ENCODE measurements at places on chromosomes 3 and 15.

DNA sequence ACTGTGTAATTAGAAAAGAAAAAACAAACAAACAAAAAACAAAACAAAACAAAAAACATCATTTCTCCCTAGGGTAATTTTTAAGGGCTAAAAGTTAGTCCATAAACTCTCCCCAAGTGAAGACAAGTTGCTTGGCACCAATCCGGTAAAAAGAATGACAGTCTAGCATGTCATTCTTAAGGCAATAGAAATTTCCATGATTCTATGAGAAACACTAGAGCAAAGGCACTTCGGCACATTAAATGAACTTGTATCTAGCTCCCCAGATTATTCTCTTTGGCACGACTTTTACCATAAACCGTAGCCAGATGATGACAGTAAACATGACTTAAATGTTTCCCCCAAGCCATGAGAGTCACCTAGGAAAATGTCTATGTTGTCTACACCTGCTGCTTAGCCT is 10.1 kb downstream of the COL8A1 start:
- H3K27me3 ChIP-seq = no peaks in the 10 kb centered on the region
- peaks cover 13% of the 10 kb centered on the region for H3K4me1 ChIP-seq
- H3K4me3 ChIP-seq = no peak overlapping the region
- H3K27ac ChIP-seq = no peak overlapping the region
- DNase-seq = no peak
- H3K36me3 ChIP-seq = no peaks in the 10 kb centered on the region

- no peaks in the 10 kb centered on the region for H3K36me3 ChIP-seq
- H3K27me3 ChIP-seq = no peaks in the 10 kb centered on the region
- H3K4me3 ChIP-seq = no peak overlapping the region
- H3K4me1 ChIP-seq = no peaks in the 10 kb centered on the region
Measured at GRCh38 chr3:141011997-141012262, 39.2 kb upstream of the SPSB4 start.

DNA sequence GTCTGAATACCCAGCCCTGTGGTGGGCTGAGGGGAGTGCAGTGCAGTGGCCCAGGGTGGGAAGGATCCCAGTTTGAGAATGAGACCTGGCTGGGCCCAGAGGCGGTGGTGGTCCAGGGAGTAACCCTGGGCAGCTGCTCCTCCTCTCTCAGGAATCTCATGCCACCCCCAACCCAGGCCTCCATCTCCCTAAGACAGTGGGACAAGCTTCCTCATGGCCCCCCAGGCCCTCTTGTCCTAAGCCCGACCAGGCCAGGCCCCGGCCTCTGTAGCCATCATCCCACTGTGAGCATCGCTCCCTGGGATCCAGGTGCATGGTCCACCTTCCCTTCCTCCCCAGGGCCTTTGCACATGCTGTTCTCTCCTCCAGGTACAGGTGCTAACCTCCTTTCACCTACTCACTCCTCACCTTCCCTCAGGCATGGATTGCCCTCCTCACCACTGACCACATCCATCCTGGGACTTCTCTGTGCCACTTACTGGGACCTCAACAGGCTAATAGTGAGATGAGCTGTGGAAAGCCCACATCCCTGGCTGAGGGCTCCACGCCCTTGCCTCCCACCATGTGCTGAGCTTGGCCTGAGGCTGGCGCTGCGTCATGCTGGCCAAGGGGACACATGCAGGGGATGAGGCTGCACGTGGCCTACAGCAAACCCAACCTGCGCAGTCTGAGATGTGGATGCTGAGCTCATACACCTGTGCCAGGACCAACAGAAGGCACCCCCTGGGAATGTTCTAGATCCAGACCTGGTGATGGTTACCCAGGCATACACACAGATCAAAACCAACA is 9.9 kb downstream of the CHDH start:
- no peaks in the 10 kb centered on the region for H3K4me1 ChIP-seq
- no peaks in the 10 kb centered on the region for H3K36me3 ChIP-seq
- DNase-seq = no peak
- H3K4me3 ChIP-seq = no peak overlapping the region

DNA sequence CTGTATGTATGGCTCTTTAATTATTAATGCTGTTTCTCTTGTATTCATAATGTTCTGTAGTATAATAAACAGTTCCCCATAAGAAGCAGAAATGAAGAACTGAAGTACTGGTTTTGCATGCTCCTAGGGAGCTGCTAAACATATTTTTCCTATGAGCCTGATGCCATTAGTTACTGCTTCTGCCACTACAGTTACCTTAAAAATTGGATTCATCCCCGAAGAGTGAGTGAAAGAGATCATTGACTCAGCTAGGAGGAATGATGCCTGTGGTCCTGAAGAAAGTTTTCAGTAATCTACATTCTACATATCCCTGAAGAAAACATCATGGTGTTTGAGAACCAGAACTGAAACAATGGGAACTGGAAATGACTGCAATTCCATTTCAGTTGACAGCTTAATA is 37.1 kb upstream of the ST3GAL6 start:
- H3K36me3 ChIP-seq = no peaks in the 10 kb centered on the region
- H3K4me1 ChIP-seq = no peaks in the 10 kb centered on the region
- no peak for DNase-seq
- H3K27me3 ChIP-seq = no peaks in the 10 kb centered on the region
- H3K4me3 ChIP-seq = no peak overlapping the region
- no peak overlapping the region for H3K27ac ChIP-seq

- H3K27me3 ChIP-seq = no peaks in the 10 kb centered on the region
- DNase-seq = no peak
- peak overlapping the region; percentile 80 for H3K4me3 ChIP-seq
- H3K36me3 ChIP-seq = no peaks in the 10 kb centered on the region
- H3K27ac ChIP-seq = peak overlapping the region; percentile 86
Measured at GRCh38 chr3:38455639-38456430, 2.1 kb downstream of the ACVR2B start.

DNA sequence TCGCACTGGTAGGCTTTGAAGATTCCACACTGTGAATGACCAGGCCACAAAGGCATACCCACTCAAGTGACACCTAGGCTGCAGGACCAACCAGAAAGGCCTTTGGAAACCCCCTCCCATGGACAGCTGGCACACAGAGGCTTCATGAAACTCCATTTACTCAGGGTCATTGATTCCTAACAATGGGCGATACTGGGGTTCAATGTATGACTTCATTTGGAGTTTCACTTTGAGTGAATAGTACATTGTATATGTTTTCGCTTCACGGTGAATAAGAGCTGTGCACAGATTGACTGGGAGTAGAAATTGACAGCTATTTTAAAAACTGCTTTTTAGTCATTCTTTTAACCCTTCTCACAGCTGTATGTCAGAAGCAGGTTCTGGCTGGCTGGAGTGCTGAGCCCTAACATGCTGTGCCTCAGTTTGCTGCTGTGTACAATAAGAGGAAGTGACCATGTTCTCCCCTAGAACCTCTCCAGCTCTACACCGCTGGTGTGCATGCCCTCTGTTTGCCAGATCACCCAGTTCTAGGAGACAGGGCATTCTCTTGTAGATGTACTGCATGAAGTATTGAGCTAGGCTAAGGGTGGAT is 15.4 kb upstream of the CX3CR1 start:
- H3K27me3 ChIP-seq = no peaks in the 10 kb centered on the region
- DNase-seq = no peak
- no peak overlapping the region for H3K4me3 ChIP-seq
- no peak overlapping the region for H3K27ac ChIP-seq
- H3K4me1 ChIP-seq = no peaks in the 10 kb centered on the region
- H3K36me3 ChIP-seq = no peaks in the 10 kb centered on the region

GRCh38 chr15:82184355-82184754 is 78.2 kb downstream of the EFL1 start:
- H3K27ac ChIP-seq = no peak overlapping the region
- H3K27me3 ChIP-seq = no peaks in the 10 kb centered on the region
- H3K36me3 ChIP-seq = no peaks in the 10 kb centered on the region
- no peak overlapping the region for H3K4me3 ChIP-seq
- DNase-seq = no peak
- peaks cover 14% of the 10 kb centered on the region for H3K4me1 ChIP-seq

GRCh38 chr3:108509871-108510270 is 525 bp downstream of the MYH15 start:
- H3K27me3 ChIP-seq = no peaks in the 10 kb centered on the region
- H3K4me1 ChIP-seq = peaks cover 6% of the 10 kb centered on the region
- no peak for DNase-seq

DNA sequence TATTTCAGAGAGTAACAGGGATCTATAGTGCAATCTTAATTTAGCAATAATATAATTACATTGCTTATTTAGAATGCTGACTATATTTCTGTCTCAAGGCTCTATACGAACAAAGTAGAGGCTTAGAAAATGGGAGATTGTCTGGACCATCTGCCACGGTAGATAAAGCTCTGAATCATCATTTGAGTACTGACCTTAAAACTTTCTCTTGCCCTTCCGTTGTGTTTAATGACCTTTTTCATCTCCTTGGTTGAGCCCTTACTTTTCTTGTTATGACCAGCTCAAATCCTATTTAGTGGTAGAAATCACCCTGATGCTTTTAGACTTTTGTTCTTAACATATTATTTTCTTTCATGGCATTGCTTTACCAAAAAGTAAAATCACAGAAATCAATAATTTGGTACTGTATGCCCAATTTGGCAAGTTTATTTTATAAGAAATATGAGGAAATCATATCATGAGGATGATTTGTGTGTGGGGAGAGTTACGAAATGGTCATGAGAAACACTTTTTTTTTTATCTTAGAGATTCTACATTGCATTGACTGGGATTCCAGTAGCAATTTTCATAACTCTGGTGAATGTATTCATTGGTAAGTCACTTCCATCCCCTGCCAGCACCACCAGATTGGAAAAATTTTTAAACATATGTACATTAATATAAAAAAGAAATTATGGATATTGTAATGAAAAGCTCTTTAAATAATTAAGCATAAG is 11.0 kb downstream of the NDUFB5 start:
- no peak overlapping the region for H3K27ac ChIP-seq
- H3K27me3 ChIP-seq = no peaks in the 10 kb centered on the region
- no peaks in the 10 kb centered on the region for H3K36me3 ChIP-seq
- DNase-seq = no peak
- no peaks in the 10 kb centered on the region for H3K4me1 ChIP-seq
- no peak overlapping the region for H3K4me3 ChIP-seq

DNA sequence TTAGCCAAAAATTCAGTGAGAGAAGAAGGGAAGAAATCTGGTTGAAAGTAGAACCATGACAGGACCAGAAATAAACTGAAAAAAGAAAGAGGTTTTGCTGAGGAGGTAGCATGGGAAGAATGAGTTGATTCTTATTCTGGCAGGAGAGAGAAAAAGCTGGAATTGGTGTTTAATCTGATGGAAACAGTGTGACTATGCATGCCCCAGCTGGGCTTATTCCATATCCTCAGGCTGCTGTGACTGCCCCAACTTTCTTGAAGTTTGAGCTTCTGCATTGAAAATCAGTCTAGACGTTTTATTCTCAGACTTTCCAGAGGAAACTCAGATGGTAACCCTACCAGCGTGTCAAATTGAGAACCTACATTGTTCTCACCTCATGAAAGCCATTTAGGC is 352.5 kb upstream of the DCBLD2 start:
- H3K36me3 ChIP-seq = no peaks in the 10 kb centered on the region
- no peak overlapping the region for H3K27ac ChIP-seq
- no peaks in the 10 kb centered on the region for H3K27me3 ChIP-seq
- no peak overlapping the region for H3K4me3 ChIP-seq

GRCh38 chr15:68749793-68750192 is 70.9 kb downstream of the ANP32A start:
- DNase-seq = no peak
- no peaks in the 10 kb centered on the region for H3K36me3 ChIP-seq
- H3K27me3 ChIP-seq = no peaks in the 10 kb centered on the region
- no peaks in the 10 kb centered on the region for H3K4me1 ChIP-seq
- no peak overlapping the region for H3K4me3 ChIP-seq

DNA sequence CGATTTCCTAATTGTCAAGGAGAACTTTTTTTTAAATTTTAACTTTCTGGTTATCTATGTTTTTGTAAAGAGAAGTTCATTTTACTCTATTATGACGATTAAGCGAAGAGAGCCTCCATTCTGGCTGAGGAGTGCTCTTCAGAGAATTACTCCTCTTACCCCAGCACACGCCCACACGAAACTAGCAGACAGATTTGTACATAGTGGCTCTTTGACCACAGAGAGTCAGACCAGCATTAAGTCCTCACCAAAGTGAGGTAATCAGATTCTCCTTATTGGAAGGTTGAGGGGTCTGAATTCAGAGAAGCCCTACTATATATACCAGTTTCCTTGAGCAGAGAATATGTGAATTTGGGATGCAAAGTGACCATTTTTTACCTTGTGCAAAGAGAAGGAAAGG is 204.8 kb upstream of the TSC22D2 start:
- H3K27me3 ChIP-seq = no peaks in the 10 kb centered on the region
- H3K4me3 ChIP-seq = no peak overlapping the region
- no peaks in the 10 kb centered on the region for H3K4me1 ChIP-seq
- H3K27ac ChIP-seq = no peak overlapping the region

DNA sequence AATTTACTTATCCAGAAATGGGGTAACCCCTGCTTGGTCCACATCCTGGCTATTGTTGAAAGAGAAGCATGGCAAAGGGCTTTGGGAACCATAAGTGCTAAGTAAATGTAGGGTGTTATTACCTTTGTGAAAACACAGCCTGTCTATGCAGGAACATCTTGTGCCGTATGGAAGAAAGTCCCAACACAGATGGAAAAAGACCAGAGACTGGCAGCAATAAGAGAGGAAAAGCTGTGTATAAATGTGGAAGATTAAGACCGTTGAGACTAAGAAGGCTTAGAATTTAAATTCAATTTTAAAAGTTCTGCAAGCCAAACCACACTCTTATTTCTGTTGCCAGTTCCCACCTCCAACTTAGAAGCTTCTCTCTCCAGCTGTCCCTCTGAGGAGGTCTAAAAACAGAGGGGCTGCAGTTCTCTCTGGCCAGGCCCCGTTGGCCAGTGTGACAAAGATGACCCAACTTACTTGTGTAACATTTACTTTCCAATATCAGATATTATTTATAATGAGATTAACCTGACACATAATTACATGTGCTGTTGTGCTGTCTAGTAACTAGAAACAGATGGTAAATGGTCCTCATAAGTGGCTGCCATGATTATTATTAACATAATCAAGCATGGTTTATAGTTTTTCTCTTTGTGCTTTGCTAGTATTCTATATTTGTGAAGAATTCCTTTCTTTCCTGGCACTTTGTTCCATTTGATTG is 7.0 kb downstream of the MINDY4B start:
- H3K4me1 ChIP-seq = no peaks in the 10 kb centered on the region
- H3K36me3 ChIP-seq = no peaks in the 10 kb centered on the region
- no peak overlapping the region for H3K27ac ChIP-seq
- no peak overlapping the region for H3K4me3 ChIP-seq
- DNase-seq = no peak
- H3K27me3 ChIP-seq = no peaks in the 10 kb centered on the region

DNA sequence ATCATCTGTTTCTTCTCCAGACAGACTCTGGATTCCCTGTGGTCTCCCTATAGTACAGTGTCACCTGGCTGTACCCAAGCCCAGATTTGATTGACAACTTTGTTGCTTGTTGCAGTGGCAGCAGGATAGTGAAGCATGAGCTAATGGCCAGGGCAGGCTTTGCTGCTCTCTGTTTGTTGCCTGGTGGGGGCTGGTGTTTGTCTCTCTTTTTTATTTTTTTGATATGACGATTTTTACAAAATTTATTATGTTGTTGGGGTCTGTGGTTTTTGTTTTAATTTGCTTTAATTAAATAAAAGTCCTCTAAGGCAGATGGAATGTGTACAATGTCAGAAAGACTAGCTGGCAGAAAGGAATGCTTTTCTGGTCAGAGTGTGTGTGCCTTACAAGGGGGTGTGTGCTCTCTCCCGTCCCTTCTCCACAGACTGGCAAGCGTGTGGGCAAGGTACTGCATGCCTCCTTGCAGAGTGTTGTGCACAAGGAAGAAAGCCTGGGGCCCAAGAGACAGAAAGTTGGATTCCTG is 15.2 kb upstream of the CLEC3B start:
- H3K4me3 ChIP-seq = no peak overlapping the region
- peaks cover 55% of the 10 kb centered on the region for H3K4me1 ChIP-seq
- H3K27ac ChIP-seq = peak overlapping the region; percentile 87
- no peaks in the 10 kb centered on the region for H3K36me3 ChIP-seq
- no peak for DNase-seq
